Activated naive CD4-positive, alpha-beta T cell treated with anti-CD3 and anti-CD28 coated beads, Interleukin-2, amount 50 U/mL, for 72 hours (primary cell): ENCODE measurements at places on chromosomes 1 and 21.

DNA sequence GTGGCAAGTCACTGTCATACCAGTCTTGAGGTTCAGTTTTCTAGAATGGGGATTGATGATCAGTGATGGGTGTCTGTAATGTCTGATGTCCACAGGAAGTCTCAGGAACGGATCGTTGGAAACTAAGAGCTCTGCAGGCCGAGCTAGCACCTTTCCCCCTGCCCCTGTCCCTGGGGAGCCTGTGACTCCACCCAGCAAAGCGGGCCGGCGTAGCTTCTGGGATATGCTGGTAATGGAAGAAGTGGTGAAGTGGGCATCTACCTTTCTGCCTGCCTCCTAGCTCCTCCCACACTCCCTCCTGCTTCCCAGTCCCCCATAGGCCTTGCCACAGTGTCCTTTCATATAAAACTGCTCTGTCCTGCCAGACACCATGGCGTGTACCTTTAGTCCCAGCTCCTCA, 13.4 kb downstream of the HYI start:
- DNase-seq = no peak

DNA sequence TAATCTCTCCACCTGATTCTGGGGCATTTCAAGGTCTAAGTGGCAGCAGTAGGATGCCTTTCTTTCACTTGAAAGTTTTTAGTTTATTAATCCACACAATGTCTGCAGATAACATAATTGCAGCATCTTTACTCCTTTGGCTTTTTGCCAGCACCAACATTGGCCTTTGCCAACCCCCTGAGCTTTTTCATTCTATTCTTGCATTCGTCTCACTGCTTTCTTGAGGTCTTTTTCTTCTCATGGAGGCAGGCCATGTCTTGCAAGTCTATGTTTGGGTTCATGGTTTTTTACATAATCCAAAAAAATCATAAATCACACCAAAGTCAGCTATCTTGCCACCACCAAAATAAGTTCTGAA, 30.4 kb upstream of the COG2 start:
- DNase-seq = no peak

DNA sequence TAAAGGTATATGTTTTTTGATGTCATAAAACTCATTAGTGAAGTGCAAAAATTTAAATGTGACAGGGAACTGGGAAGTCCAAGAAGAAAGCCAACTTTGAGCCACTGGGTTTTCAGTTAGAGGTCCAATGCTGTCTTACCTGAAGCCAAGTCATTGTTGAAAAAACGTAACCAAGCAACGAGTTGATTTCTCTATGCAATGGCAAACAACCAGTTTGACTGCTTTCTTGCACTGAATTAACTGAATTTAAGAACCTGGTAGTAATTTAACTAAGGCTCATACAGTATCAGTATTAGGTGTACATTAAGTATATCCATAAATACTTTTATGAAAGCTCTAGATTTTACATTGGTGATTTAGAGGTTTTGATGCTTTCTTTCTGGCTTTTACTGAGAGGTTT, 20.2 kb upstream of the S1PR1 start:
- no peak for DNase-seq

GRCh38 chr1:7360526-7360925, 410.6 kb upstream of the VAMP3 start:
- DNase-seq = no peak

GRCh38 chr1:3133686-3134085, 64.7 kb downstream of the PRDM16 start:
- no peak for DNase-seq

GRCh38 chr1:44519035-44519676, 114.1 kb downstream of the RNF220 start:
- DNase-seq = no peak

- no peak for DNase-seq
Observed at GRCh38 chr1:8006037-8006963, 19.8 kb downstream of the ERRFI1 start.

DNA sequence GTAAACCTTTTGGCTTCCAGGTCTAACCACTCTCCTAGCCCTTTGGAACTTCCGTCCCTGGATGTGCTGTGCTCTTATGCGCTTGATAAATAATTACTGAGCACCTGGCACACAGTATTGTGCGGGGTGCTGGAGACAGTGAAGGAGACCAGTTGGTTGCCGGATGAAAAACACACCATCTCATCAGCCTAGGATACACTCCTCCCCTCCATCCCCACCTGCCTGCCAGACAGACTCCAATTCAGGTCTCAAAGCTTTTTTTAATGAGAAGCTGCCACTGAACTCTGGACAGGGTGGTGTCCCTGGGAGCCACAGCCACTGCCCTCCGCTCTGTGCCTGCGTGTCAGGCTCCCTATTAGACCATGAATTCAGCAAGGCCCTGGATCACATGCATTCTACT, 9.2 kb downstream of the GNB1 start:
- DNase-seq = no peak
